ENCODE measurements at places on chromosomes 2 and 18.

- DNase-seq: no peak
Measured at GRCh38 chr18:12770469-12771219, 67.8 kb downstream of the PSMG2 start.

DNA sequence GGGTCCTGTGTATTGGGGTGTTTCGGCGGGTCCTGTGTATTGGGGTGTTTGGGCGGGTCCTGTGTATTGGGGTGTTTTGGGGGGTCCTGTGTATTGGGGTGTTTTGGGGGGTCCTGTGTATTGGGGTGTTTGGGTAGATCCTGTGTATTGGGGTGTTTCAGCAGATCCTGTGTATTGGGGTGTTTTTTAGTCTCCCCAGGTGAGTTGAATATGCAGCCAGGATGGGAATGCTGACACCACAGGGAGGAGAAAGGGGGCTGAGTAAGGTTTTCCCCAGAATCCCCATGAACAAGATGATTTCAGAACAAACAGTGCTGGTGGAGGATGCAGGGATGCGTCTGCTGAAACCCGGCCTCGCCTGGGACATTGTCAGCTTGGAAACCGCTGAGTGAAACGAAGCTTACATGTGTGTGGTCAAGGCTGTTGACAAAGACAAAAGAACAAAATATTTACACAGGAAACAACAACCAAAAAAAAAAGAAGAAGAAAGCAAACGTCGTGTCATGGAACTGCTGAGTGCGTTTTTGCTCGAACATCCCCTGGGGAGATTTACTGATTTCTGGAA lies 88.5 kb upstream of the ODC1 start:
- DNase-seq: no peak

DNA sequence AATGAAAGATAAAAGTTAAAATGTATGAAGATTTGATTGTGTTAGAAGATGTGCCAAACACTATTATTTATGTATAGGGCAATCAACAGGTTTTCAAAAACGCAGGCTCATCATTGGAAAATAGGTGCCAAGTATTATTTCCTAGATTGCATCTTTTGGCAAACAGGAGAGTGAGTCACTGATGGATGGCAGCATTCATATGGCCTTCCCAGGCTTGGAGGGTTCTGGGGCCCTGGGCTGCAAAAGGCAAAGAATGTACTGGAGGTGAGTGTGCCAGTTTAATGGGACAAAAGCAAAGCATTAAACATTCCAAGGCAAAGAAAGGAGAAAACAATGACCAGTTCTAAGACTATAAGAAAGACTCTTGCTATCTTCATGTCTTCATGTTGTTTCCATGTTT lies 379.4 kb downstream of the RIT2 start:
- DNase-seq: no peak

DNA sequence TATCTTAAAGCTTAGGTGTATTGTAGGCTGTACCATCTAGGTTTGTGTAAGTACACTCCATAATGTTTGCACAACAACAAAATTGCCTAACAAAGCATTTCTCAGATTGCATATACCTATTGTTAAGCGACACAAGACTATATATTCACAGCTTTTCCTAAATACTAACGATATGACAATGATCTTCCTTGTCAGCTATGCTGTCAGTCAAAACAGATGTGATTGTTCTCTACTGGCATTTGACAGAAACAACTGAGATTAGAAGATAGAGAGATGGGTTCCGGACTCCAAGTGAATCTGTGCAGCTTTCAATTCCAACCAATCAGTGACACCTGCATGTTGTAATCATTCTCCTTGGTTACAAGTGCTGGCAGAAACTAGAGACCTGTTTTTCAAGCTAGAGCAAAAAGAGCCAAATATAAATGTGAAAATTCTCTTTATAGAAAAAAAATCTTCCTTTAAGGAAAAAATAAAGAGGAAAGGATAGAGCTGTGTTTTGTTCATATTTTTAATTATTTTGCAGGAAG lies 1232.3 kb upstream of the SLC39A10 start:
- DNase-seq: no peak

GRCh38 chr2:2758793-2759367 lies 427.8 kb upstream of the MYT1L start:
- no peak for DNase-seq

DNA sequence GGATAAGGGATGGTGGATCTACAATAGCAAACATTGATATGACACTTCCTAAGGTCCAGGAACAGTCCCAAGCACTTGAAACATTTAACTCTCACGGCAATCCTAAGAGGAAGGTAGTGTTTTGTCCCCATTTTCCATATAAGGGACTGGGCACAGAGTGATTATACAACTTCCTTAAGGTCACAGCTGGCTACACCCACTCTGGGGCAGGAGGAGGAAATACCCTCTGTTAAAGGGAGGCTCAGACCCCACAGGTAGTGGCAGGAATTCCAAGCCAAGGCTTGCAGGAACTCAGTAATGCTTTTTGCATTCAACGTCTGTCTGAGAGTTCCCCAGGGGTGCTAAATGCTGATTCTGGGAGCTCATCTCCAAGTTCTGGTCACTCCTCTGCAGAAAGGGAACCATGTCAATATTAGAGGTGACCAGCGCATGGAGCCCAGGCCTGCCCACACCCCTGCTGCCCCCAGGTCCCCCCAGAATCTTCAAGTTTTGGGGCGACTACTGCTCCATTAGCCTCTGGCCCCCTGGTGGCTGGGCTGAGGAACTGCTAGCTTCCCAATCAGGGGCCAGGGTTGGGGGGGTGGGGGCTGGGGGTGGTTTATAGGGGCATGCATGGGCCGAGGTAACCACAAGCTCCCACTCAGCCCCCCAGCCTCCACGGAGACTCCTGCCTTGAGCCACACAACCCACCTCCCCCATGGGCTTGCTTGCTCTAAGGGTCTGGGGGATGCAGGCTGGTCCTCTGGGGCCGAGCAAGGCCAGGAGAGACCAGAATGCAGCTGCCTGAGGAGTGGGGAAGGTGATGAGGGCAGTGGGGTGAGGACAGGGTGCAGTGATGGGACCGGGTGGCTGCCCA lies 11.1 kb downstream of the OBSL1 start:
- no peak for DNase-seq

GRCh38 chr18:25075783-25076182 lies 276.2 kb downstream of the ZNF521 start:
- DNase-seq: no peak

- no peak for DNase-seq
Measured at GRCh38 chr2:28270456-28271152, 122.1 kb upstream of the FOSL2 start.

- no peak for DNase-seq
Measured at GRCh38 chr18:79856119-79857007, 58.6 kb downstream of the KCNG2 start.

DNA sequence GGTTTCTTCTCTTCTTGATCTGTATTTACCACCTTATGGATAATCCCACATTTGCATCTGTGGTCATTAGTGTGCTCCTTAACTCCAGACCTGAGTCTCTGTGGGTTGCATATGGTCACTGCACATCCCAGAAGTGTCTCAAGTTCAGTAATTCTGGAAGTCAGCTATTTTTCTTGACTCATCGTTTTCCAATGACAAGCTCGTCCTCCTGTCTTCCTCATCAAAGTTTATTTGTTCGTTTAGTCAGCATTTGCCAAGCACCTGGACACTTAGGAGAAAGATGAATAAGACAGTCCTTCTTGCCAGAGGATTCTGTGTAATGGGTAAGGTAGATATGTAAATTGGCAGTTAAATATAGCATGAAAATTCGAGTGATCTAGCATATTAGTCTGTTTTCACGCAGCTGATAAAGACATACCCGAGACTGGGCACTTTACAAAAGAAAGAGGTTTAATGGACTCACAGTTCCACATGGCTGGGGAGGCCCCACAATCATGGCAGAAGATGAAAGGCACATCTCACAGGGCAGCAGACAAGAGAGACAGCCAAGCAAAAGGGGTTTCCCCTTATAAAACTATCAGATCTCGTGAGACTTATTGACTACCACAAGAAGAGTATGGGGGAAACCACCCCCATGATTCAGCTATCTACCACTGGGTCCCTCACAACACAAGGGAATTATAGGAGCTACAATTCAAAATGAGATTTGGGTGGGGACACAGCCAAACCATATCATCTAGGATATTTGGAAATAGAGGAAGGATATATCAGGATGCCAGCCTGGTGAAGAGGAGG lies 19.4 kb downstream of the FASTKD2 start:
- DNase-seq: no peak

DNA sequence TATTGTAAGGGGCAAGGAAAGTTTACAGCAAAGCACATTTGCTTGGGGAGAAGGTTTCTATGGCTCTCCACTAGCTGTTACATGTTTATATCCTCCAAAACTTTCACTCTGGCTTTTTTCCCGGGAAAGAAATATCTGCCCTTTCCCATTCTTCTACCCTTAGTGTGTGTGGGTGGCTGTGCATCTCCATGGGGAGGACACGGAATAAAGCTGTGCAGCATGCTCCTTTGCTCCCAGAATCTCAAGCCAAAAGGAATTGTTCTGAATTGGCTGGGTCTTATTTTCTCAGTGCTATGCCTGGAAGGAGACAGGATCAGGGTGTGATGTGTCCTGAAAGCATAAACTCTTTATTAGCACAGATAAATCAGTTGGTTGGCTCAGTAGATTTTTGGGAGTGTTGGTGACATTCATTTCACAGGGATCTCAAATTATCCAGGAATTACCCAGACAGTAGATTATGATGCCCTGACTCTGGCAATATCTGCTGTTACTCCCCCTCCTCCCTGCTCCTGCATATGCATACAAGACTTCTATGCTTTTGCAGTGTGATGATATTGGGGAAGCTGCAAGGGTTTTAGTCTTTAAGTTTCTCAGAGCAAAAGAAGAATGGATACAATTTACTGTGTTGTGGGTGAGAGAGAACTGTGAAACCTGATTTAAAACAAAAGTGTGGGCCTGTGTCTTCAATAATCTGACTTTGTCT lies 63.1 kb downstream of the PARD3B start:
- DNase-seq: no peak

DNA sequence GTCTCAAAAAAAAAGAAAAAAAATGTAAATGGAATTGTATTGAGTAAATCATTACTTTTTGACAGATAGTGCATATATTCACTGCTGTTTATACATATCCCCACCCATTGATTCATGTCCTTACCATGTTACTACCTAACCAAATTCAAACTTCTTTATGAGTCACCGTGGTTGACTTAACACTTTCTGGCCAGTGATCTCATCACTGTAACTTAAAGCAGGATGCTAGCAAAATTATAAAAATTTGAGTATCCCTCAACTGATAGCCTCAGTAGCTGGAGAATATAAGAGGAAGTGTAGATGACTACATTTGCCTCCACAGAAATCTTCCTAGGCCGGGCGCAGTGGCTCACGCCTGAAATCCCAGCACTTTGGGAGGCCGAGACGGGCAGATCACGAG lies 13.4 kb downstream of the CNOT9 start:
- DNase-seq: no peak

DNA sequence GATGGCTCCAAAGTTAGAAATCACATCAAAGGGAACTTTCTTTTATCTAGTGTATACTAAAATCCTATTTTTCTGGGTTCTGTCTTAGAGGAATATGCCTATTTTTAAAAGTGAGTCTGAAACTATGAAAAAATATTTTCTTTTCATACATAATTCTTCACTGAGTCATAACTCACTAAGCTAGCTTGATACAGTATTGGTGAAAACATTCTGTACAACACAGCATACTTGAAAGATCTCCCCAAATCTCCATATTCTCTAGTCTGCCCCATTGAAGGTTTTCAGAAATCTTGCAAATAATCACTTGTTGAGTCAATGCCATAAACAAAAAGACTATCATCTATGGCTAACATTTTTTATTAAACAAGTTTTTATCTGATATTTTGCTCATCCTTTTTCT lies 44.5 kb downstream of the COL3A1 start:
- no peak for DNase-seq

- DNase-seq: no peak
Measured at GRCh38 chr2:224579411-224579810, 5.8 kb downstream of the CUL3 start.

- no peak for DNase-seq
Measured at GRCh38 chr2:221822416-221822815, 250.3 kb upstream of the EPHA4 start.

DNA sequence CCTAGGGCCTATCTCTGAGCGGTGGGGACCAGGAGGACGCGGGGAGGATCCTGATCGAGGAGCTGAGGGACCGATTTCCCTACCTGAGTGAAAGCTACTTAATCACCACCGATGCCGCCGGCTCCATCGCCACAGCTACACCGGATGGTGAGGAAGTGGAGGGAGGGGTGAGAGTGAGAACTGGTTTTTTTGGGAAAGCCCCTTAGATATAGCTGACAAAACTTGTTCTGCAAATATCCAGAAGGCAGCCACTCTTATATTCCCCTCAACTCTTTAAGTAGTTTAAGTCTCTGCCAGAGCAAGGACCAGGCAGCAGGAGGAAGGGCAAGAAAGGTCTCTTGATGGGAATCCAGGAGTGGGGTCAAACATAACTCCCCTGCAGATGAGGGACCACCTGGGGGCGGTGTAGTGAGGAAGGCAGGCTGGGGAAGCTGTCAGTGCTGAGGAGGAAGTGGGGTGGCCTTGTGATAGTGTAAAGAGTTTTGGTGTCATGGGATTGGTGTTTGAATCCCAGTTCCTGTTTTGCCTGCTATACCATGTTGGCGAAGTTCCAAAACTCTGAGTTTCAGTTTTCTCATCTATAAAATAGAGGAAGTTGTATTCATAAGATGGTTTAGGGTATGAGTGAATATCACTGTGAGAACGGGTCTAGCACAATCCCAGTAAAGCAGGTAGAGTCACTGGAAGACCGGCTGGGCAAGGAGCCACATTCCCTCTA lies 3.4 kb downstream of the NAGK start:
- DNase-seq: peak; percentile 48

DNA sequence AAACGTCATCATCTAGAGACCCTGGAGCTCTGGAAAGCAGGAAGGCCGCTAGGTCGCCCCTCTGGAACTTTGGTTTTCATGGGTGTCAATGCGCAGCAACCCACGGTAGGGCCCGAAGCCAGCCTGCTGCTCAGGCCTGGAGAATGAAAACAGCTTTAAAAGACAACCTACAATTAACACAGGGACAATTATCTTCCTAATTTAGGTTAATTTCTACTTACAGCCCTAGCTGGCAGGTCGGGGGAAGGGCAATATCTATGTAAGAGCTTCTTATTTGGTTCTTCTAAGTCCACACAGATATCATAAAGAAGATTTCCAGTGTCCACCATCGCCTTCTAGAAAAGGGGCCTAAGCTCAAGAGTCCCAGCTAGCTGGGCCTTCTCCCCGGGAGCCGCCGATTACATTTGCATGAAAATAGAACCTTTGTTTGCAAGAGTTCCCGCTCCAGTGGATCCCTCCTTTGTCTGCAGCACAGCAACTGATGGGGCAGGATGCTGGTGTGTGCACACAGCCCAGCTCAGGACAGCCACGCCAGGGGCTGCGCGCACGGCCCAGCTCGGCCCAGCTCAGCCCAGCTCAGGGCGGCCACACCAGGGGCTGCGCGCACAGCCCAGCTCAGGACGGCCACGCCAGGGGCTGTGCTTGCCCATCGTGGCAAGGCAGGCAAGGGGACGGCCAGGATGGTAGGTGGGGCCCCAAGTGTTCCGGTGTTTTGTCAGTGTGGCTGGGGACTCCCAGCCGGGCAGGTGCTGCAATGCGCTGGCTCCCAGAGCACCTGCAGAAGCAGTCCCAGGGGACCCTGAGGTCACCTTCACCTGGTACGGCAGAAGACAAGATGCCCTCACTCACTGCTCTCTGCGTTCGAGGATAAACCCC lies 109.1 kb downstream of the HDAC4 start:
- no peak for DNase-seq
